ENCODE measurements at places on chromosomes 12 and 14. TPM values are rescaled to one million over a fixed set of nuclear protein-coding genes. Genes with fewer than 3 reads are reported as not detected.

- no peak for DNase-seq
Observed at GRCh38 chr12:45658020-45658419, 71.5 kb upstream of the ARID2 start.

GRCh38 chr14:33062881-33063280 lies 124.2 kb downstream of the NPAS3 start:
- DNase-seq, result no peak

- DNase-seq, result no peak
Observed at GRCh38 chr12:57800965-57801364, 17.6 kb downstream of the AVIL start.

LTA4H gene
- 147 TPM for total RNA-seq

- DNase-seq, result no peak
Observed at GRCh38 chr12:3226264-3226663, 149.1 kb downstream of the TSPAN9 start.

Data from activated CD4-positive, alpha-beta T cell treated with anti-CD3 and anti-CD28 coated beads for 36 hours (primary cell).